Stimulated activated CD4-positive, alpha-beta T cell treated with anti-CD3 and anti-CD28 coated beads, Interleukin-15, amount 100 ng/mL, for 1 hour (primary cell): ENCODE measurements at places on chromosomes 5 and 9.

GRCh38 chr5:132708645-132709044 lies 28.7 kb downstream of the KIF3A start:
- DNase-seq = no peak

GRCh38 chr5:60277941-60278340 lies 384.4 kb upstream of the PDE4D start:
- no peak for DNase-seq

DNA sequence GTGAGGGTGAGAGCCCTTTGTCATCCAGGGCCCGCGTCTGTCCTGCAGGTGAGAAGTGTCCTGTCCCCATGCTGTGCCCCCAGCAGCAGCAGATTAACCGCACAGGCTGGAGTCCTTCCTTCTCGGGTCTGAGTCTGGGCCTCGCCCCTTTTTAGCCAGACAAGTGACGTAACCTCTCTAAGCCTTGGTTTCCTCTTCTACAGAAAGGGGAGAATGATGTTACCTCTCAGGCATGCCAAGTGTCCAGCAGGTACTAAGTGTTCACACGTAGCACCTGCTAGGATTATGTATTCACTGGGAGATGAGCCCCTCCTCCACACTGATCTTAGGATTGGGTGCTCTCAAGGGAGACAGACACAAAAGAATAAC lies 6.9 kb downstream of the NEURL1B start:
- DNase-seq = no peak

GRCh38 chr9:137250329-137251193 lies 525 bp upstream of the STPG3 start:
- DNase-seq = no peak

- no peak for DNase-seq
Measured at GRCh38 chr5:51684794-51685355, 301.6 kb downstream of the ISL1 start.

- no peak for DNase-seq
Measured at GRCh38 chr9:112000743-112001142, 104.1 kb downstream of the UGCG start.

DNA sequence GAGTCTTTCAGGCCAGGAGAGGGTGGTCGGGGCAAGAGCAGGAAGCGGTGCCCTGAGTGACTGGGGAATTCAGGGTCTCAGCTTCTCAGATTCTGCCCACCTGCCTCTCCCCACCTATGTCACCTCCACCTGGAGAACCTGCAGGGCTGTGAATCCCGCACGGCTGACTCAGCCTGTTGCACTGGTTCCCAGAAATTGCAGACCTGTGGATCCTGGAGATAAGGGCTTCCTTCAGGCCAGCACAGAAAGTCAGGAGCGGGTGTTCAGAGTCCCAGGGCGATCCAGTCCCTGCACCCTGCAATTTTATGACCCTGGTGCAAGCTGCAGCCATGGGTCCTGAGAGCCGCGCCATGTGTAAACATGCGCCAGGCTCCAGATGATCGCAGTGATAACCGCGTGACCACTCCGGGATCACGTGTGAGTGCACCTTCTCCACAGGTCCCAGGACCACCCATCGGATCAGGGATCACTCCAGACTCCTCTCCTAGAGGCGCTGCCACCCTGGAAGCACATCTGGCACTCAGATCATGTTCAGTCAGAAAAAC lies 17.8 kb downstream of the IRX4 start:
- no peak for DNase-seq

DNA sequence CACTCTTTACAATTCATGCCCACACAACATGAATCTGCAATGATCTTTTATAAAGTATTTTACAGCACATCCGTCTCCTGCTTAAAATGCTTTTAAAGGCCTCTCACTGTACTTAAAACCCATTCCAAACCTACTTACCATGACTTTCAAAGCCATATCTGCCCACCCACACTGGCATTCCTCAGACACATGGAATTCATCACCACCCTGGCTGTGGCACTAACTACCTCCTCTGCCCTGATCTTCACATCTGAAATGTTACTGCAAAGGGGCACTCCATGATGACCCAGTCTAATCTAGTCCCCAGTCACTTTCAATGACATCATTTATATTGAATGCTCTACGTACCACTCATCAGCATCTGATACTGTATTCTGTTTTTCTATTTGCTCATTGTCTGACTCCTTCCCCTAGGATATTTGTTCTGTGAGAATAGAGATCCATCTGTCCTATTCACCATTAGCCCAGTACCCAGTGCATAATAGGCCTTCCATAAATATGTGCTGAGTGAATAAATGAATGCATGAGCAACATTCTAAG lies 193.2 kb upstream of the KIF2A start:
- DNase-seq = no peak

- DNase-seq = no peak
Measured at GRCh38 chr5:89351222-89351621, 468.2 kb upstream of the MEF2C start.

GRCh38 chr9:32550150-32550561 lies 2.0 kb upstream of the SMIM27 start:
- DNase-seq = no peak

- no peak for DNase-seq
Measured at GRCh38 chr5:19608444-19609002, 379.5 kb downstream of the CDH18 start.

DNA sequence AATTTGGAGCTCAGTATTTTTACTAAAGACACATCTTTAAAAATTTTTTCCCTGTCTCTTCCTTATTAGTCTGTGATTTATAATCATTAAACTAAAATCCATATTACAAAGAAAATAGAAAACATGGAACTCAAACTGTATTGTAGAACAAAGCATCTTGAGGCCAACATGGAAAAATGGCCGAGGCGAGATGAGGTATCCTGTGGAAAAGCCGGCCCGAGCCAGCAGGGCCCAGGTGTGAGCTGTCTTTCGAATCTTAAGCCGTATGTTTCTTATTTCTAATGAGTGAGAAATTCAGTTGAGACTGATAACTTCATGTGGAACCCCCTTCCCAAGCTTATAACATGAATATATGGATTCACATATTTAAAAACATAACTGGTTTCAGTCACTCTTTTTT lies 170.4 kb upstream of the OTULINL start:
- DNase-seq = no peak

DNA sequence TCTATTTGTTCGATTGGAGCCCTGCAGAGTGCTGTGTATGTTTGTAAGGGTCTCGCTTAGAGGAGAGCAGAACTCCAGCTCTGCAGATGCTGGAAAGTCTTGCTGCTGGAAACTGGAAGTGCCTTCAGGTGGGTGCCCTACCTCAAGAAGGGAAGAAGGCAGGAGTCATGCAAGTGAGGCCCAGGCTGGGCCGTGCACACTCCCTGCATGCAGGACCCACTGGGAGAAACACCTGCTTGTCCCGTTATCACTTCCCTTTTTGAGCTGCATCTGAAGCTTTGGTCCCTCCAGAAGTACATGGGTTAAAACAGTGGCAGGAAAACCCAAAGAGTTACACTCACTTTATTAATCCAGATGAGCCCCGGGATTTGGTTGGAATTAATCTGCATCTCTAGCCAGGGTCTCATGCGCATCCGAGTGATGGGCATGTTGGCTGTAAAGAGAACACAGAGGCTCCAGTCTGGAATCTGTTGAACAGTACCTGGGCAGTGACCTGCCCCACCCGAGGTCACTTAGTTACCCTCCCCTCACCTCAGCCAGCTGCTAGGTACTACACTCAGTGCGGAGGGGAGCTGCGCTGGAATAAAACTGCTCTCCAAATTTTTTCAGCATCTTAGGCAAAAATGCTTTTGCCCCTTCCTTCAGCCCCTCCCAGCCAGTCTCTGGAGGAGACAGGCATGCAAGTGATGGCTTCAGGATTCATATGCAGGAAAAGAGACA lies 1.4 kb downstream of the IRF1 start:
- no peak for DNase-seq

DNA sequence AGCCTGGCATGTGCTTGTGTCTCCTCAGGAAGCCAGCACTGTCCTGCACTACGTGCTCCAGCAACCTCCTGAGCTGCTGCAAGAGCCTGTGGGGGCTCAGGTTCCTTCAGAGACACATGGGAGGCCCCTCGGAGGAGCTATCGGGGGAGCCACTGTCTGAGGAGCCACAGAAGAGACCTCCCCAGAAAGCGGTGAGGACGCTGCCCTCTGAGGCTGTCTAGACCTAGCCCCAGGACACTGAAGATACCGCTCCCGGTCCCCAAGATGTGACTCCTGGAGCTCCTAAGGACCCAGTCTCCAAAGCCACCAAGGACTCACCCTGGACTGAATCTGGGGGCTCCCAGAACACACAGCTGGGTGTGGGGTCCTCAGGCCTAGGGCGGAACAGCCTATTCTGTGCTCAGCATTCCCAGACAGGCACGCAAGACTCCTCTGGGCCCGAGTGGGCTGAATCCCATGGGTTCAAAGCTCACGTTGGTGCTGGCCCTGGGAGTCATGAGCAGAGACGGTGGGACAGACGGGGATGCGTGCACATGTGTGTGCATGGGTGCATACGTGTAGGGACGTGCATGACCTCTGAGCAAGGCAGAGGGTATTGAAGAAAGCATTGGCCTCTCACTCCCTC lies 50.0 kb downstream of the HRH2 start:
- DNase-seq = no peak

- no peak for DNase-seq
Measured at GRCh38 chr5:140152022-140152999, 22.7 kb upstream of the CYSTM1 start.

- no peak for DNase-seq
Measured at GRCh38 chr9:83372957-83373356, 165.2 kb downstream of the FRMD3 start.

- DNase-seq = no peak
Measured at GRCh38 chr5:135136546-135136945, 102.5 kb upstream of the PITX1 start.

DNA sequence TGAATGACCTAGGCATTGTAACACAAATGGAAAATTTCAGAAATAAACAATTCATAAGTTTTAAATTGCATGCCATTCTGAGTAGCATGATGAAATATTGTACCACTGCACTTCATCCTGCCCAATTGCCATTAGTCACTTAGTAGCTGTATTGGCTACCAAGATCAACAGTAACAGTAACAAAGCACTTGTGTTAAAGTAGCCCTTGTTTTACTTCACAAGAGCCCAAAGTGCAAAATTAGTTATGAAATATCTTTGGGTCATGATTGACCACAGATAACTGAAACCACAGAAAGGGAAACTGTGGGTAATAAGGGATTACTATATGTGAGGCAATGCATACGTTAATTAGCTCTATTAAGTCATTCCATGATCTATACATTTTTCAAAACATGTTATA lies 33.3 kb upstream of the RORB start:
- no peak for DNase-seq

- DNase-seq = no peak
Measured at GRCh38 chr9:86301686-86302085, 19.3 kb upstream of the ISCA1 start.

GRCh38 chr5:132258102-132259068 lies 889 bp downstream of the PDLIM4 start:
- no peak for DNase-seq

GRCh38 chr5:95086927-95087815 lies 197.7 kb downstream of the MCTP1 start:
- no peak for DNase-seq

DNA sequence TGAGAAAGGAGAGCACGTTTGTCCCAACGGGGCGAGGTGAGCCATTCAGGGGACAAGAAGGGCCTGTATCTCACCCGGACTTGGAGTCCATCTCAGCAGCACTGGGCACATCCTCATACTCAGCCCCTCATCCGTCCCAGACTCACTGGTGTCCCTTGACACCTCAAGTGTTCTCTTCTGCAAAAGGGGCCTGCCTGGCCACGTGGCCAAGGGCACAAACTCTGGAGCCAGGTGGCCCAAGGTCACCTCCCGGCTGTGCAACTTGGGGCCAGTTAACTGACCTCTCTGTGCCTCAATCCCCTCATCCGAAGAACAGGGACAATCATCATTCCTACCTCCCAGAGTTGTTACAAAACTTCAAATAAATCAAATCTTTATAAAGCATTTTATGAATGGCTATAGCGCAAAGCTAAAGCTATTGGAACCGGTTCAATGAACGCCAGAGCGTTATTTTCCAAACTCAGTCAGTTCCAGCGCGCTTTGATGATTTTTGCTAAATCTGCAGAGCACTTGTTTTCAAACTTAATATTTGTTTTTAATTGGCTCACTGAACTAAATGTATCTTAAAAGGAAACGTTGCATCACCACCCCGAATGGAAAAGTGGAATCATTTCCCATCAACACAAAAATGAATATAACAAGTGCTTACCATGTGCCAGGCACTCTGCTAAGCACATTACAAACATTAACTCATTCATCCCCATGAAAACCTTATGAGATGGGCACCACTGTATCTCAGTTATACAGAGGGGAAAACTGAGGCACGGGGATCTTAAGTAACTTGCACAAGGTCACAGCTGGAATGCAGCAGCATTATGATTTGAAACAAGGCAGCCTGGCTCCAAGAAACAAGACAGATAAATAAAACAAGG lies 49.3 kb downstream of the DUSP1 start:
- no peak for DNase-seq

GRCh38 chr5:172420235-172420939 lies 33.9 kb downstream of the SH3PXD2B start:
- DNase-seq = no peak

DNA sequence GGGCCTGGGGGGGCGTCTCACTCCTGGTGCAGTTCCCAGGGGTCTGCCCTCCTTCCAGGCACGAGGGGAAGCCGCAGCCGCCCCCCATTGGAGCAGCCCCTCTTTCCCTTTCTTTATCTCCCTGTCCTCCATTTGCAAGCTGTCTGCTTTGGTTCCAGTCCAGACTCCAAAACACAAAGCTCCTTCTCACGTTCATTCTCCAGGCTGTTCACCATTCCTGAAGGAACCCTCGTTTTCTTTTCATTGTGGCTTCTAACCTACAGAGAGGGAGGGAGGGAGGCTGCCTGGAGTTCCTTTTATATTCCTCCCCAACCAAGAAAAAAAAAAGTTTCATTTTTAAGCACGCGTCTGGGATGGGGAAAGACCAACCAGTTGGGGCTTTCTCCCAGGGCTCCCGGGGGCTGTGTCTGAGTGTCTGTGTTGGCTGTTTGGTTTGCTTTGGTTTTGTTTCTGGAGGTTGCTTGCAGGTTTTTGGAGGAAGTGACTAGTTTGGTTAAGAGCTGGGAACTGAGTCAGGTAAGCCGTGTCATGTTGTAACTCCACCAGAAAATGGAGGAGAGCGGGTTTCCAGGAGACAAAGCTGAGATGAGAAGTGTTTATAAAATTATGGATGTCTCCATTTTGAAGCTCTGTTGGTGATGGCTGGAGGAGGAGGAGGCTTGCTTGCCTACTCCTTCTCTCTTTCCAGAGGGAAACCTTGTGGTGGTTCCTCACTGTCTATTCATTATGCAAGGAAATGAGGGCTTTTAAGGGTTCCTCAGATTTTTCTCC lies 1.6 kb downstream of the ZNF462 start:
- no peak for DNase-seq

GRCh38 chr9:121773954-121774714 lies 122.7 kb downstream of the DAB2IP start:
- DNase-seq = no peak

GRCh38 chr5:40223884-40224402 lies 455.8 kb upstream of the PTGER4 start:
- DNase-seq = no peak
